Activated T-cell treated with anti-CD3 and anti-CD28 coated beads, Interleukin-2, amount 50 U/mL, for 4 hours (primary cell): ENCODE measurements at places on chromosomes 13 and 19.

- peak; percentile 60 for DNase-seq
Measured at GRCh38 chr19:19628501-19629134, 598 bp upstream of the LPAR2 start.

GRCh38 chr13:66212511-66212910, 1017.6 kb downstream of the PCDH9 start:
- no peak for DNase-seq

DNA sequence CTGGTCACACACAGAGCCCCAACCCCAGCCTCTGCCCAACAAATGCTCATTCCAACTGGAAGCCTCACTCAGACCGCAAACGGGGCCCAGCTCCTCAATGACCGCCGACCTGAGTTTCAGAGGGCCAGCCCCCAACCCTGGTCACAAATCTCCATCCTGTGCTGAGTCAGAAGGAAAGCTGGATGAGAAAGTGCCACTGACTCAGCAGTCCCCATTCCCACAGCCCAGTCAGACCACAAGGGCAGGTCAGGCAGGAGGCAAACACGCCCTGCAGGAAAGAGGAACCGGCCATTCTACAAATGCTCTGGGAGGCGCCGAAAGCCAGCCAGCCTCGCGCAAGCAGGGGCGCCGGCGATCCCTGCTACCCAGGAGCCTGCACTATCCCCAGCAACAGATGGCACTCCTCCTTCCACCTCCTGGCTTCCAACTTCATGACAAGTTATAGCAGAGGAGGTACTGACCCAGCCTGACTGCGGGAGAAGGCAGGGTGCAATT, 14.1 kb upstream of the PRKD2 start:
- DNase-seq = no peak

- no peak for DNase-seq
Measured at GRCh38 chr19:44990966-44991365, 10.3 kb upstream of the RELB start.

- no peak for DNase-seq
Measured at GRCh38 chr13:24148414-24149235, 11.9 kb upstream of the SPATA13 start.

- DNase-seq = no peak
Measured at GRCh38 chr19:32373585-32374295, 28.3 kb downstream of the ZNF507 start.

GRCh38 chr19:5632657-5633056, 9.8 kb downstream of the SAFB start:
- DNase-seq = no peak

DNA sequence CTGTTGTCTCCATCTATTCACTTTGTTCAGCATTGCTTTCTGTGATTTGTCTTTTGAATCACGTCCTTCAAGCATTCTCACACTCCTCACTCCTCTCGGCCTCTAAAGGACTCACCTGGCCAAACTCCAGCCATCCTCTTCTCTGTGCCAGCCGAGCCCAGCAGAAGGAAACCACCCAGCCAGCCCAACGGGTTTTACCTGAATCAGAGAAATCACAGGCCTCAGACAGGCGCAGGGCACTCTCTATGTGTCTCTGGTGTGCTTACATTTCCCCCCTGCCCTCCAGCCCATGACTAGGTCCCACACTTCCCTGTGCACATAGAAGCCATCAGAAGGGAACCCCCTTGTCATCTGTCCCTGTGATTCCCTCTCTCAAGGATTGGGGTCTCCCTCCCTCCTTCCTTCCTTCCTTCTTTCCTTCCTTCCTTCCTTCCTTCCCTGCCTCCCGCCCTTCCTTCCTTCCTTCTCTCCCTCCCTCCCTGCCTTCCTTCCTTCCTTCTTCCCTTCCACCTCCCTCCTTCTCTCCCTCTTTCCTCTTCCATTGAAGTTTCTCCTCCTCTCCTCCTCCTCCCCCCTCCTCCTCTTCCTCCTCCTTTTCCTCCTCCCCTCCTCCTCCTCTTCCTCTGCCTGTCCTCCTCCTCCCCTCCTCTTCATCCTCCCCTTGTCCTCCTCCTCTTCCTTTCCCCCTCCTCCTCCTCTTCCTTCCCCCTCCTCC, 8.8 kb upstream of the ZNF541 start:
- DNase-seq = no peak
